ENCODE measurements at places on chromosomes 4 and X.

- no peak for DNase-seq
These were observed 54.5 kb upstream of the HPSE start for GRCh38 chr4:83389037-83389720.

DNA sequence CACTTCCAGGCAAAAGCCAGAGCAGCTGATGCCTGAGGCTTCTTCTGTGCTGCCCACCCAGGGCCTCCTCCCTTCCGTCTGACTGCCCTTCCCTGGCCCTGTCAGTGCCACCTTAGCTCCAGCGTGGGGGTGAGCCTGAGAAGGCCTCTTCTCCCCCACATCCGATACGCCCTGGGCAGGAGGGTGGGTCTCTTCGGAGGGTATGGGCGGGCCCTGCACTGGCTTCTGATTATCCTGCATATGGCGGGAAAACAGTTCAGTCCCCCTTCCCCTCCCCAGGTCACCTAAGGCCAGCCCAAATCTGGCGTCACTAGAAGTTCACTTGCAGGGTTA is 256.7 kb downstream of the FBXW7 start:
- DNase-seq, result no peak

DNA sequence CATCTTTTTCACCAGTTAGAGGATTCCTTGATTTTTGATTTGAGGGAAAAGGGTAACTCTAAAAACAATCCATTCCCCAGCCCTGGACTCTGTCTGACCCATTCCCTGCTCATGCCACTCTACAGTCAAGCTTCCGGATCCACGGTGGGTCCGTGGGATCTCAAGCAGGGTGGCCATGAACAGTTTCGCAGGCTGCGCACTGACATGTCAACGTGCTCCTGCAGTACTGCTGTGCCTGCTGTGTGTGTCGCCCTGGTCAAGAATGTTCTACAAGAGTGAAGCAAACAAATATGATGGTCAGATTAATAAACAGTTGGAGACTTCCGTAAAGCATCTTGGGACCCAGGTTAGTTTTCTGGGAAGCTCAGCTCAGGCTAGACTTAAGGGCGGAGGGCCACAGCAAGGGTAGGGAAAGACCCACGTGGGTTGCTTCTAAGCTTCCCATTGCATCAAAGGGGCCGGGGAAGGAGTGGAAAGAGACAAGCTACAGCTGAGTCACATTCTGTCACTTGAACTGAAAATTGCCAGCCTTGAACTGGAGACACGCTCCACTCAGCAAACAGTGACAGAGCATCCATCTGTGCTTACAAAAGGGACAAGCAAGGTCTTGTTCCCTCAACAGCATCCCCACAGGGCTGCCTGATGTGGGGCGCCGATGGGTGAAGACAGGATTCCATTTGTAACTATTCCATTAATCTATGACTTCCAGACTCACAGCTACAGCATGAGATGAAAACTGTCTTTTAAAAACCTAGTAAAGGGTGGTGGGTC is 81.8 kb downstream of the MTMR1 start:
- DNase-seq, result no peak

DNA sequence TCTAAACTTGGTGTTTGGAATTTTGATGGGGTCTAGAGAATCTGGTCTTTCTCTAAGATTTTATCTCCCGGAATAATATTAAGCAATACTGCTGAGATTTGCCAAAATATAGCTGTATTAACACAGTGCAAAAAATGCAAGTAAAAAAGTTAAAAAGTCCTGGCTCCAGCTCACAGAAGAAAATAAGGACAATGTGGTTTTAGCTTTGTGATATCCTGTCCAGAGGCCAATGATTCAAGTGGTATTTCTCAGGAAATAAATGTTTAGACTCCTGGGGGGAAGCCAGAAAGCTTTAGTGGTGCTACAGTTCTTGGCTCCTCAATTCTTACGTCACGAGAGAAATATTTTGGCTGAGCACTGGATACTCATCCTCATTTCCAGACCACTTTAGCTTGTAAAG is 40.9 kb upstream of the IL13RA2 start:
- no peak for DNase-seq

GRCh38 chr4:56185901-56186300 is 201.4 kb downstream of the AASDH start:
- no peak for DNase-seq

DNA sequence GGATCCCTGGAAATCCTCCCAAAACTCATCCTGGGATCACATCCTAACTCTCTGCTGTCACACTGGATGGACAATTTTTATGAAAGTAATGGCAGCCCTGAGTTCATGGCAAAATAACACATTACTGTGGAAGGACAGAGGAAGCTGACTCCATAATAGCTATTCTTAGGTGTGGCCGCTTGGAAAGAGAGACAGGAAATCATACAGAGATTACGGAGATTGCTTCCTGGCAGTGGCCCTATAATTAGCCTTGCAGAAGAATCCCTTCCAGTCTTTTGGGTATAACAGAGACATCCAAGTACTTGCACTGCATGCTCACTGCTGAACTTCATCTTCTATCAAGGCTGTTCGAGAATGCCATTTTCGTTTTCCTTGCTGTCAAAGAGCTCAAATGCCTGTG is 133.1 kb upstream of the VCX start:
- DNase-seq, result no peak

- DNase-seq, result no peak
These were observed 475.5 kb upstream of the FGF16 start for GRCh38 chrX:76971393-76972376.

DNA sequence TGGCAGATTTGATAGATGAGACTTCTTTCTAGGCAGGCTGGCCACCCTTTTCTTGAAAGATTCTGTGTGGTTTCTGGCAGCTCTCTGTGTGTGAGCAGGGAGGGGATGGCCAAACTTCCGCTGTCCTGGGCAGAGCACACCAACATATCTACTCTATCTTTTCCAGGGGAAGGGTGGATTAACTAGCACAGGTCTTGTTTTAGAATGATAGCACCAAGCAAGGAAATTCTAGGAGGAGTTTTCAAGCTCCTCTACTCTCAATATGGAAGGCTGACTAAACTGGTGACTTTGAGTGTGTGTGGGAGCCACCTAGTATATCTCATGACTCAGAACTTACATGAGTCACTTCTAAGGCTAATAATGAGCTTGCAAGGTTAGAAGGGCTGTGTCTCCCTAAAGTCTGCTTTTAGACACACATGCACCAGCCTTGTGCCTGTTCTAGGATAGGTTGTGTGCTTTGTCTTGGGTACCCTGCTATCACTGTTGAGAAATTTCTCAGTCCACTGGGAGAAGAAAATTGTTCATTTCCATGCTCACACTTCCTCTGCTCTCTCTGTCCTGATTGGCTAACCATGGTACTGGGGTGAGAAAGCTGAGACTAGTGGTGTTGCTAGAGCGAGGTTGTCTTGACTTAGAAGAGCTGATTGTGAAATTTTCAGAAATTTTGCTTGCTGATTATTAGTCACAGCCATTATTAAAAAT is 72.9 kb downstream of the YIPF6 start:
- no peak for DNase-seq

DNA sequence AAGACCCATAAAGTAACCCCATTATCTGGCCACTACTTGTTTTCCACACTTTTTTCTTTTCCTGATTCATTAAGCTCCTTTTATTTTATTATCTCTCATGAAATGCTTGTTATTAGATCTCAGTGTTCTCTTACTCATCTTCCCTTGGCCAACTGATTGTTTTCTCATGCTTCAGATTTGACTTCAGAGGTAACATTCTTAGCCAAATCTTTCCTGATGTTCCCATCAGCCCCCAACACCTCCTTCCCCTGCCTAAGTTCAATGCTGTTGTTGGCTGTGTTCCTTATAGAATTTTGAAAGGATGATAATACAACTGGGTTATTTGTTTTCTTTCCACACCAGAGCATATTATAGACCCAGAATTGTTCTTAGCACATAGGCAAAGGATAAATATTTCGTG is 75.6 kb downstream of the BMPR1B start:
- no peak for DNase-seq

DNA sequence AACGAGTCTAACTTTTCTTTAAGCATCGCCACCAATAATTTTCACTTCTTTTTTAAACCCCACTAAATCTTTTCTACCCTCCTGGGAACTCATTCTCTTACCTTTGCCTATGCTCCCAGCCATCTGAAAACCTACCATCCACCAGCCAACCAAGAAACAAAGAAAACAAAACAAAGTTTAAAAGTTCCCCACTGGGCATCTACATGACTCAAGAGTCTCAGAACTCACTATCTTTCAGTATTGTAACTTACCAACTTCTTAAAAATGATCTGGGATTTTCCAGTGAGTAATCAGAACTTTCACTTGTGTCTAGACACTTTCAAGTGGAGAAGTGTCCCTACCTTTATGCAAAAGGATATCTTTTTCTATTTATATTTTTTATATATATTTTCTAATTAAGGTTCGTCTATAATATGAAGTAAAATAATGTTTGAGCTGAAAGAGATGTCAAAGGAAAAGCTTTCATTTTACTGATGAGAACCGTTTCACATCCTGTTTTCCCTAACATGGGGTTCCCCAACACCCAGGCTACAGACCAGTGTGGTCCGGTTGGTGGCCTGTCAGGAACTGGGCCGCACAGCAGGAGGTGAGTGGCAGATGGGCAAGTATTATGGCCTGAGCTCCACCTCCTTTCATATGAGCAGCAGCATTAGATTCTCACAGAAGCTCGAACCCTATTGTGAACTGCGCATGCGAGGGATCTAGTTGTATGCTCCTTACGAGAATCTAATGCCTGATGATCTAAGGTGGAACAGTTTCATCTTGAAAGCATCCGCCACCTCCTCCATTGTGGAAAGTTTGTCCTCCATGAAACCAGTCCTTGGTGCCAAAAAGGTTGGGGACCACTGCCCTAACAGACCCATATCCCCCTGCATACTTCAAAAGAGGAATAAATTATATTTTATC is 9.8 kb upstream of the TIGD2 start:
- no peak for DNase-seq

All from caudate nucleus (tissue), 63 donors.